Stimulated activated CD8-positive, alpha-beta memory T cell treated with anti-CD3 and anti-CD28 coated beads, Interleukin-7, amount 100 ng/mL, for 1 hour (primary cell): ENCODE measurements at places on chromosomes 5 and 9.

DNA sequence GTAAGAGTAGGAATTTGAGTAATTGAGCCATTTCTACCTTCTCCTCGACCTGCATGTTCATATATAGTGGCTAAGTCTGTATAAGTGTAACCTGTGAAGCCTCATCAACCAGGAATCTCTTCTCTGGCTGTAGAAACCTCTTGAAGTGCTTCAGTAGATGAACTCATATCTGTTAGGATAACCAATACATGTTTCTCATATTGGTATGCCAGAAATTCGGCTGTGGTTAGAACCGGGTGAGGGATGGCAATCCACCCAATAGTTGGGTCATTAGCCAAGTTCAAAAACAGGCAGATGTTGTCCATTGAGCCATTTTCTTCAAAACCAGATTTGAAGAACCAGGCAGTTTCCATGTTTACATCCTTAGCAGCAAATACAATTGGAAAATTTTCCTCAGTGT lies 28.9 kb upstream of the GSN start:
- DNase-seq = no peak

DNA sequence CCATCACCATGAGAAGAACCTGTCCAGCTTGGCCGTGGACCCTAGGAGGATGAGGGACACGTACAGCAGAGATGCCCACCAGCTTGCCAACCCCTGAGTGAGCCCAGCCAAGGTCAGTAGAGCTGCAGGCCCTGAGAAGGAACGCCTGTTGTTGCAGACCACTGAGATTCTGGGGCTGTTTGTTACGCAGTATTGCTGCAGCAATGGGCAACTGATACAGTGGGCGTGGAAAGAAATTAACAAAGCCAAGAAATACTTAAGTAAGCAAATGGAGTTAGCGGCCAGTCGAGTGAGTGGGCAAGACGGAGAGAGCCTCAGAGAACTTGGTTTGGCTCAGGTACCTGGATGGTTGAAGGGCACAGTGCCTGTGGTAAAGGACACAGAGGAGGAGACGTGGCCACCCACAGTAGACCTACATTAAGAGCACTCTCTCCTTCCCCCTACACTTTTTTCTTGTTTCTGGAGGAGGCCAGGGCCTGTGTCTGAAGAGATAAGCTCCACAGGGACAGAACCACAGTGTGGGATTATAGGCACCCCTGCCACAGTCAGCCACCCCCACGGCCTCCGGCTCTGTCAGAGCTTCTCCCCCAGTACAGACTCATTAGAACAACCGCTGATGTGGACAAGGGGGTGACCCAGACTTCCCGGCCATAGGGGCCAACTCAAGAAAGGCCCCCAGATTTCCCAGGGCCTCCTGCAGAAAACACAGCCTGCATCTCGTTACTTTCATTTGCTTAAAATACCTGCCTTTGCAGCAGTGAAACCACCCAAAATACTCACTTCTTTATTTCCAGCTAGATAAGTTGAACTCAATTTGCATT lies 40.1 kb upstream of the GRHPR start:
- no peak for DNase-seq

DNA sequence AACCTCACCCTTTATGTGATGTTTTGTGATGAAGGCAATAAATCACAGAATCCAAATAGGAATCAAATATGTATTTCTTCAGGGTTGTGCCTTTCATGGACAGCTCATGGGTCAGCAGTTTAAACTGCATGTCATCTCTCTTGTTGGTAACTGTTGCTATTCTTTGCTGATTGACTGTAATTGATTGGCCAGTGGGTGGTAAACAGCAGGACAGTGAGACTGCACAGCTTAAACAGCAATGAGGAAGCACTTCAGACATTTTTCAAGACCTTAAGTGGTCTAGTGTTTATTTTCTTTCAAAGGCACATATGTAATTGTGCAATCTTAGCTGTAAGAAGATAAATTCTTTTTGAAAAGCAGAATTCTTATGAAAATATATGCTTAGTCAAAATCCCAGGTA lies 260.5 kb downstream of the COX7C start:
- DNase-seq = no peak

GRCh38 chr5:139755892-139756671 lies 39.5 kb upstream of the PSD2 start:
- DNase-seq = no peak

- no peak for DNase-seq
Measured at GRCh38 chr9:134438195-134438788, 112.0 kb downstream of the RXRA start.

GRCh38 chr5:153968761-153969562 lies 69.7 kb downstream of the FAM114A2 start:
- no peak for DNase-seq

GRCh38 chr9:131266266-131267229 lies 9.8 kb downstream of the FAM78A start:
- no peak for DNase-seq

- DNase-seq = no peak
Measured at GRCh38 chr5:79318935-79319614, 83.1 kb downstream of the JMY start.

- no peak for DNase-seq
Measured at GRCh38 chr5:156800929-156801328, 49.2 kb upstream of the PPP1R2B start.

DNA sequence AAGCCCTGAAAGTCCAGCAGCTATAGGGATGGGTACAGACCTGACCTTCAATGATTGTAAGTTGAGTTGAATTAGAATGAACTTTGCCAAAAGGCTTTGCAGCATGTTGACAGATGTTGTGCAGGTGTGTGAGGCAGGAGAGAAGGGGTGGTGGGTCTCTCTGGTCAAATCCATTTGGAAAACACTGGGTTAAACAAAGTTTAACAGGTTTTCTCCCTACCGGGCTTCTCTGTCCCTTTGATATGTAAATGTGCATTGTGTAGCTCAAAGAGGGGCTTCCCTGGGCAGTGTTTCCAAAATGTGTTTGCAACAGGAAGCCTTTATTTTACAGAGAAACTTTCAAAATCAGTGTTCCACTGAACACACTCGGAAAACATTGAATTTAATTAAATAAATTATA lies 72.1 kb upstream of the BRINP1 start:
- DNase-seq = no peak

GRCh38 chr9:14391620-14392019 lies 77.7 kb upstream of the NFIB start:
- no peak for DNase-seq
